ENCODE measurements at places on chromosomes 13 and 19.

DNA sequence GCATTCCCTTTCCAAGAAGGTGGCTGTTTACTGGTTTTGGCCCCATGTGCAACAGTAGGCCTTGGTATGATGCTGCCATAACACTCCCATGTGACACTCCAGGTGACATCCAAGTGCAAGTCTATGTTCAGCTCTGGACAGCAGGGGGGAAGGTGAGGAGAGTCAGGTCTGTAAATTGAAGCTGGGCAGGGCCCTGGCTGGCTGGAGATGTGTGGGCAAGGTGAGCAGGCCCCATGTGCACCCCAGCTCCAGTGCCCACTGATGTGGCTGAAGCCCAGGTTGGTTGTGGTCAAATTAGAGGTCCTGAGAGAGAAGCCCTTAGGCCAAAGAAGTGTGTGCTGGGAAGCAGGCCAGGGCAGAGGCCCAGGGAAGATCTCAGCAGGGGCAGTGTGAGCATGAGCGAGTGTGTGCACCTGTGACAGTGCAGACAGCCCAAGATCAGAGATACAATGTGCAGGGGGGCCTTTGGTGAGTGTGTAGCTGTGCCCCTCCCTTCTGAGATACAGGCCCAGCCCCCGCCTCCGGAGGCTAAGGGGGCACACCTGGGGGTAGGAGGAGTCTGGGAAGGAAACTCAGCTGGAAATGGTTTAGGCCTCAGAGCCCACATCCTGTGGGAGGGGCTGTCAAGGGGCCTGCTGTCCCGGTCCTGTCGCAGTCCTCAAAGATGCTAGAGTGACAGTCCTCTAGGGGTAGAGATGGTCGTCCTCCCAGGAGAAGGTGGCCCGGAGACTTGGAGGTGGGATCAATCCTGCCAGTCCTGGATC, 18.6 kb downstream of the DEDD2 start:
- no peak for DNase-seq

DNA sequence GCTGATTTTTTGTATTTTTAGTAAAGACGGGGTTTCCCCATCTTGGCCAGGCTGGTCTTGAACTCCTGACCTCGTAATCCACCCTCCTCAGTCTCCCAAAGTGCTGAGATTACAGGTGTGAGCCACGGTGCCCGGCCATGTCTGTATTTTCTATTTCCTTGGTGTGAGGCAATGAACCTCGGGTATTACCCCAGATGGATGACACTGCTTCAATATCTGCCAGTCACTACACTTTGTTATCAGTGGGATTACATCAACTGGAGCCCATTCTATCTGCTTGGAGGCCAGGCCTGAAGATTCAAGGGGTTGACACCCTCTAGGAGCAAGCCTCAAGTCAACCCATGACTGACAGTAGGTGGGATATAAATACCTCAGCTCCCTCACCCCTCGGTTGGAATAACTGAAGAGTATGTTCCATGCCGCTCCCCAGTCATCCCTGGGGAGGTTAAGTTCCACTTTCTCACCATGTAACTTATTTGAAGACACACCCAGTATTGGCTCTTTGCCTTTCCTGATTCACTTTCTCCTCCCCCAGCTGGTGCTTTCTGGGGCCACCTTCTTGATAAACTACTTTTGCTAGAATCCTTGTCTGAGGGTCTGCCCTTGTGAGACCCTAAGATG, 992 bp upstream of the ADGRE1 start:
- no peak for DNase-seq

- DNase-seq = no peak
These were observed 75.7 kb upstream of the ZNF91 start for GRCh38 chr19:23470873-23471545.

DNA sequence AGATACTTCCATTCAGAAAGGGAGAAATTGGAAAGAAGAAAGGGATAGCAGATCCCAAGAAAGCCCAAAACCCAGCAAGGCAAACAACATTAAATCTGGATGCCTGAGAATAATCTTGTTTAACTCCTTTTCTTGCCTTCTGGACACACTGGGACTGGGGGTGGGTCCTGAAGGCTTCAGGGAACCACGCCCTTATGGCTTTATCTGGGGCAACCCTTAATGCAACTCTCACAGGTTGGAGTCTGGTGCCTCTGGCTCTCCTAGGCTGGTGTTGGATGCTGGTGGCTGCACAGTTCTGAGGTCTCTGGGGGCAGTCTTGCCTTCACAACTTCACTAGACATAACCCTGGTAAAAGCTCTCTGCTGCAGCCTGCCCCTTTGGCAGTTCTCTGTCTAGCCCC, 27.9 kb downstream of the PAN3 start:
- DNase-seq = no peak

DNA sequence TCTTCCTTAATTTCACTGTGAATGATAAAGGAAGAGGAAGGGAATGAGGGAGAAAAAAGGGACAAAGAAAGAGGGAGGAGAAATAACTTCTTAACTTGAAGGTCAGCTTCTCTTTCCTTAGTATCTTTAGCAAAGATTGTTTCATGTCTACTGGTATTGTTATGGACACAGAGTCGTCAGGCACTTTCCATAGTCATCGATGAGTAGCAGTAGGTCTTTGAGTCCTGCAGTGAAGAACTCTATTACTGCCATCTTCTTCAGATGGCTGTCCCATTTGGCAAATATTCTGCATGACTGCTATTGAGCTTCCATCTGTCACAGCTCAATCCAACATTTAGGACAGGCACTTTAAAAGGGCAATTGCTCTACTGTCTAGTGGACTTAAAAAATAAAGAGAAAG, 2463.1 kb downstream of the PCDH9 start:
- no peak for DNase-seq

Data from SHP77 (cell line).